ENCODE measurements at places on chromosomes 16 and 17. TPM values are rescaled to one million over a fixed set of nuclear protein-coding genes. Genes with fewer than 3 reads are reported as not detected.

DNA sequence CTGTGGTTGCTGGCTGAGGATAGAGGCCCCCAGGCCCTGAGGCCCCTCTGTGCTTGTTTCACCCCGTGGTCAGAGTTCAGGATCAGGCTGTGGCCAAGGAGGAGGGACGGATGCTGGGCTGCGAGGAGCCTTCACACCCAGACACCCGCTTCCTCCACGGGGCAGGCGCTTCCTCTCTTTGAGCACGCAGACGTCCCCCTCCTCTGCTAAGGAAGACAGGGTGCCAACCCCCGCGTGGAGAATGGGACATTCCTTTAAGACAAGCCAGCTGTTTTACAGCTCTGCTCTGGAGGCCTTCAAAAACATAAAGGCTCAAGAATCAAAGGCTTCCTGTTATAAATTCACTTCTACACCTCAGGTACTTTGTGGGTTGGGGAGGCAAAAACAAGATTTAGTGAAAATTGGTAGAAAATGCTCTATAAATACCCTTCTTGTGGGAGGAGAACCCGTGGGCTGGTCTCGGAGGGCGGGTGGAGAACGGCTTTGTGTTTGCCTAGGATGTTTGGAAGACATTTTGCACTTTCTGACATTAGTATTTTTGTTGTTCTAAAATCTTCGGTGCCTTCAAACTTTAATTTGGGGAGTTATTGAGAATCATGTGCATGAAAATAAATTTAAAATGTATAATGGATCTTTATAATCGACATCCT is 60.8 kb upstream of the FOXF1 start:
- DNase-seq = no peak

Gene CASKIN2
- 23.6 TPM for polyA plus RNA-seq

Gene TMEM114
- not detected for polyA plus RNA-seq

Gene ABI3
- polyA plus RNA-seq = 10.3 TPM

DNA sequence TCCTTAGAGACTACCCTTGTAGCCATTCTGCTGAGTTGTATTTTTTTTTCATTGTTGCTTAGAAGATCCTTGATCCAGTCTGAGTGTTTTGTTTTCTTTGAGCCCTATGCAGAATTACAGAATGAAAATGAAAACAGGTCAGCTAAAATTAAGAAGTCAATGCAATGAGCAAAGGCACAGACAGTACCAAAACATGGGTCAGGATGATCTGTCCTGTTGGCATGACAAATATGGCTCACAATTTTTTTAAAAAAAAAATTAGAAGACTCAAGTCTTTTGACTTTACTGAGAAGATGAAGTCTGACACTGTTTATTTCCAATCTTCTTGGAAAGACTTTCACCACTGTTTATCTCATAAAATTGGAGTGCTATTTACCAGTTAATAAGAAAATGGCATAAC is 32.4 kb downstream of the KCNJ16 start:
- no peak for DNase-seq

Gene EVI2B
- polyA plus RNA-seq = 2.7 TPM

Gene KCNH6
- 1.4 TPM for polyA plus RNA-seq

DNA sequence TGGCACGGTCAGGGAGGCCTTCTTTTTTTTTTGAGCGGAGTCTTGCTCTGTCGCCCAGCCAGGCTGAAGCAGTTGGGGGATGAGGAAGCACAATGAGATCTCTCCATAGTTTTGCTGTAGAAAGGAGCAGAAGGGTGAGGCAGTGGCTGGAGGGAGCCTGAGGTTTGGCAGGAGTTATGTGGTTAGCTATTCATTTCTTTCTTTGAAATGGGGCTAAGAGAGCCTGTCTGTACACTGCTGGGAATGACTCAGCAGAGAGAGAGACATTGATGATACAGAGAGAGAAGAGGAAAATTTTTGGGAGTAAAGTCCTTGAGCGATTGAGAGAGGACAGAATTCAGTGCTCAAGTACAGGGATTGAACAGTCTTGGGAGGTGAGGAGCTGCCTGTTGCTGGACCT is 22.1 kb downstream of the NOS2 start:
- DNase-seq = no peak

GRCh38 chr17:32120141-32120540 is 22.2 kb upstream of the RHOT1 start:
- DNase-seq = no peak

Gene CDH8
- polyA plus RNA-seq = 1.2 TPM

GRCh38 chr16:75312875-75313274 is 61.5 kb upstream of the BCAR1 start:
- DNase-seq = no peak

GRCh38 chr16:11602321-11602720 is 15.6 kb upstream of the LITAF start:
- DNase-seq = no peak

GRCh38 chr17:32281011-32281451 is 15.4 kb downstream of the RHBDL3 start:
- DNase-seq = no peak

All from left lung (tissue), 14 donors.